ENCODE measurements at places on chromosomes 12 and 14.

DNA sequence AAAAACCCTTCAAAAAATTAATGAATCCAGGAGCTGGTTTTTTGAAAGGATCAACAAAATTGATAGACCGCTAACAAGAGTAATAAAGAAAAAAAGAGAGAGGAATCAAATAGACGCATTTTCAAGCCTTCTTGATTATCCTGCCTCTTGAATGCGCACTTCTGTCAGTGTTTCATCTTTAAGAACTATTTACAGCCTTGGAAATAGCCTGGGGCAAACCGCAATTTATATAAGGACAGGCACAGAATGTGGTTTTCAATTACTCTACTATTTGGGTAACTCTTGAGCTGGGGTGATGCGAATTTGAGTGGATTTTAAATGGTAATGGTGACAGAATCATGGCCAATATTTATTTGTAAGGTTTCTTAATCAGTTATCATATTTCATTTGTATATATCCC, 179.1 kb upstream of the OTX2 start:
- DNase-seq: no peak

- DNase-seq: no peak
Measured at GRCh38 chr12:44863867-44864266, 12.2 kb downstream of the NELL2 start.

- DNase-seq: no peak
Measured at GRCh38 chr12:45234139-45234865, 18.4 kb downstream of the ANO6 start.

DNA sequence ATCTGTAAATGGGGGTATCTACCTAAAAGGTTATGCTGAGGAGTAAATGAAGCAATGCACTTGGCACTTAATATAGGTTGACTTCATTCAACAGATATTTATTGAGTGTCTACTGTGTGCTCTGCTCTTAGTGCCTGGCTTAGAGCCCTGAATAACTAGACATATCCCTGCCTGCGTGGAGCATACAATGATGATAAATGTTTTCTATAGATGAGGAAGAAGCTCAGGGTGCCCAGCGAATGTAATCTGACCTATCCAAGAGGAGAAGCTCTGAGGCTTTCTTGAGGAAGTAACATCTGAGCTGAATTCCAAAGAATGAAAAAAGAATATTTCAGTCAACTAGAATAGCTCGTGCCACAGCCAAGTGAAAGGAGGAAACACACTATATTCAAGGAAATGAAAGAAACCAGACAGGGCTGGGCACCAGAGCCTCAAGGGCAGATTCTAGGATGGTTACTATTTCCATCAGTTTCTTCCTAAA, 17.9 kb upstream of the HIGD1C start:
- DNase-seq: no peak

GRCh38 chr12:111313833-111314259, 55.0 kb downstream of the PHETA1 start:
- DNase-seq: peak; percentile 44

- no peak for DNase-seq
Measured at GRCh38 chr14:75445236-75445635, 17.4 kb downstream of the JDP2 start.

GRCh38 chr14:37598747-37599506, 3.5 kb downstream of the TTC6 start:
- no peak for DNase-seq

- DNase-seq: no peak
Measured at GRCh38 chr14:88565427-88565826, 2.6 kb downstream of the ZC3H14 start.

- DNase-seq: no peak
Measured at GRCh38 chr12:71787580-71787979, 32.9 kb downstream of the RAB21 start.

DNA sequence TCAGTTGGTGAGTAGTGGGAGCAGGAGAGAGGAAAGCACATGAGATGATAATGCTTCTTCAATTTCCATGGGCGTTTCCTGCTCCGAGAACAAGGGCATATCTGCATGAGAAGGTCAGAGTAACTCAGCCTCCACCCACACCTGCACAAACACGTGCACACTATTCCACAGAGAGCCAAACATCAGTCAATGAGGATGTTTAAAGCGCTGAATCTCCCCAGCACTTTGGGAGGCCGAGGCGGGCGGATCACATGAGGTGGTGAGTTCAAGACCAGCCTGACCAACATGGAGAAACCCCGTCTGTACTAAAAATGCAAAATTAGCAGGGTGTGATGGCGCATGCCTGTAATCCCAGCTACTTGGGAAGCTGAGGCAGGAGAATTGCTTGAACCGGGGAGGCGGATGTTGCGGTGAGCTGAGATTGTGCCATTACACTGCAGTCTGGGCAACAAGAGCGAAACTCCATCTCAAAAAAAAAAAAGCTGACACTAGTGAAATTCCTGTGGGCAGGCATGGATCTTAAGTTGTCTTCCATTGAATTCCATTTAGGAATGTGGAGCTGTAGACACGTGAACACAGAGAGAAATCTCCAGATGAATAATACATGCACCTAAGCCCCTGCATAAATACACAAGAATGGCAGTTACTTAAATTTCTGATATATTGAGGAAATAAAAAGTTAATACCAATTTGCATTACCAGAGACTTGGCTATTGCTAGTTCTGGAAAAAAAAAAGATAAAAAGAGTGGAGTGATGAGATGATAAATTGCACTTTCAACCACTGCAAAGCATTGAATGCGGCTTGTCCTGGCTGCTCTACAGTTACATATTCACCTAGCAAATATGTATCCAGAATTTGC, 1097.4 kb upstream of the TMEM132C start:
- no peak for DNase-seq

DNA sequence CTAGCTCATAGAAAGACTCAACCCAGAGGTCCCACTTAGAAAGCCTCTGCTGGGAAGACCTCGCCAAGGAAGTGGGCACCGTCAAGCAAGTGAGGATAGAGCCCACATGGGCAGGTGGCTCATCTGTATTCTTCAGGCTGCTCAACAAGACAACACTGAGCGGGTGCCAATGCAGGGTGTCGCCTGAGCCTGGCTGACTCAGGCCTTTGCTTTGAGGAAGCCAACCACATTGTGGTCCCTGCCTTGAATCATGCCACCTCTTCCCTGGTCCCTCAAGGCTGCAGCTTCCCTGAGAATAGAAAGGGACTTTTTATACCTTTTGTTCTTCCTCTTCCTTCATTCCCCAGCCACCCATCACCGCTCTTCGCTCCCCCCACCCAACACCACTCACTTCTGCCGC, 2.1 kb upstream of the RNASE13 start:
- no peak for DNase-seq

GRCh38 chr14:58298477-58299400, at the start of gene ARID4A:
Gene ARID4A (plus strand): TSS chr14:58298555. CDS start chr14:58299855, 1,300 bp downstream.
- DNase-seq: peak; percentile 74

DNA sequence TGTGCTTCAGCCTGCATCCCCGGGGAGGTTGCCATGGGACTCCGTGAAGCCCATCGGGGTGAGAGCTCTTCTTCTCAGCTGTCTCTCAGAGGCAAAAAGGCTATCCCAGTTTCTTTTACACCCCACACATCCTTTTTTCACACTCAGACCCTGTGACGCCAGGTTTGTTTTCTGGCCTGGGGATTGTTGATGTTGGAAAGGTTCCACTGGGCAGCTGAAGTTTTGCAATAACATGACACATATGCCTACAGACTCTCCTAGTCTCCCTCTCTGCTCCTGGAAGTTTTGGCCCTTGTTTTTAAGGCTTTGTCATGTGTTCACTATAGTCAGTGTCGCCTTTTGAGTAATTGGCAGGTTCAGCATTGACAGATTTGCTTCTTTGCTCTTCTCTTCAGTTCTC, 118.6 kb downstream of the SMOC1 start:
- no peak for DNase-seq

DNA sequence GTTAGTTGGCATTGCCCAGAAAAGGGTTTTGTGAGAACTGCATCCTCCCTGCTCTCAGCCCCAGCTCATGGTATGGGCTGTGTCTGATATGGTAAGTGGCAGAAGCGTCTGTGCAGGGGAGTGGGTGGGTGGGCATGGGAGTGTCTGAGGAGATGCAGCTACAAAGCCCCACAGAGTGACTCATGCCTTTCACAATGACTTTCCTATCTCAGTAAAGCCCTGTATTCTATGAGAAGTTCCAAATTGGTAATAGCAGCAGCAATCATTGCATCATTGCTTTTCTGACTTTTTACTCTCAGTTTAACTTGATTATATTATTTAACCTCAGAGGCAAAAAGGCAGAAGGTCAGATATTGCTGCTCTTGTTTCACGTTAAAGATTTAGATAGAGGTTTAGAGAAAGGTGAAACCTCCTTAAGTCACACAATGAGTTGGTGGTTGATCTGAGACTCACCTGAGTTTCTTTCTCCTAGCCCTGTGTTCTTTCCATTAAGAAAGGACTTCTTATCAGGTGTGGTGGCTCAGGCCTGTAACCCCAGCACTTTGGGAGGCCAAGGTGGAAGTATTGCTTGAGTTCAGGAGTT, 171.7 kb downstream of the SLC5A8 start:
- no peak for DNase-seq

GRCh38 chr12:70966046-70966445, 45.5 kb upstream of the PTPRR start:
- DNase-seq: no peak

DNA sequence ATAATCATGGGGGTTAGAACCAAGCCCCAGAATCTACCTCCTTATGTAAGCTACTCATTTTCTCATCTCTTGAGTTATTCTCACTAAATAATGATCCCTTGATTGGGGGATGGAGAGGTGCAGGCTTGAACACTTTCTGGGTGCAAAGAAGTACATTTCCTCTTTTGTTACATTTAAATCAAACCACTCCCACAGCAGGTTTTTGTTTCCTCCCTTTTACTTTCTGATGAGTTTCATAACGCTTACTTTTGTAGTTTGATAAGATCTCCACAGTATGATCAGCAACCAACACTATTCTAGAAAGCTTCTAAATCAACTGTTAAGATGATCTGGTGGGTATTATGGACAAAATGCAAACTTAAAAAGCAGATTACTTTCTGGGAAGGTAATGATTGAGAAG, 20.5 kb downstream of the VCPKMT start:
- no peak for DNase-seq

DNA sequence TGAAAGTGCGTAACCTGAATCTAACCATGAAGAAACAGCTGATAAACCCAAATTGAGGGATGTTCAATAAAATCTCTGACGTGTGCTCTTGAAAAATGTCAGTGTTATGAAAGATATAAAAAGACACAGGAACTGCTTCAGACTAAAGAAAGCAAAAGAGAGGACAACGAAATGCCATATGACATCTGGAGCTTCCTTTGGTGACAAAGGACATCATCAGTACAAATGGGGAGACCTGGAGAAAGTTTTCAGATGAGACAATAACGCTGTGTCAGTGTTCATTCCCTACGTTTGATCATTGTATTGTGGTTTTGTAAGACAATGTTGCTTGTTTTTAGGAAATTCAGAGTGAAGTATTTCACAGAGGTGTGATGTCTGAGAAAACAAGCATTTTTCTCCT, 125.9 kb upstream of the MAP1LC3B2 start:
- no peak for DNase-seq

All from stimulated activated CD4-positive, alpha-beta T cell treated with anti-CD3 and anti-CD28 coated beads, TNF-alpha, amount 100 ng/mL, for 24 hours (primary cell).